ENCODE measurements at places on chromosomes 1 and 21.

- no peak for DNase-seq
Observed at GRCh38 chr21:26465916-26466315, 107.2 kb downstream of the CYYR1 start.

DNA sequence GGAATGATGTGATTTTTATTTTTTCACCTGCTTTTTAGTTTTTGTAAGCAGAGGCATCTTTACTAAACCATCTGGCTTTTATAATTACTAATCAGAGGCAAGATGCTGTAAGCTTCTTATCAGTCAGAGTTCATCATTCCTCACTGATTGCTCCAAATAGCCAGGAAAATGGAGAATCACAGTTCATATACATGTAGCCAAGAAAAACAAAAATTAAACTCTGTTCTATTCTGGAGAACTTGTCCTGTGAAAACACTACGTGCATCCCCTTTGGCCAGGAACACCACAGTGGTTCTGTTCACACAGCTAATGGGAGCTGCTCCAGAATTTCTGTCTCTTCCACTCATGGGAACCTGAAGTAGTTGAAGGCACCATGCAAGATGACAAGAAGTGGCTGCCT is 725.5 kb upstream of the CHRM3 start:
- no peak for DNase-seq

DNA sequence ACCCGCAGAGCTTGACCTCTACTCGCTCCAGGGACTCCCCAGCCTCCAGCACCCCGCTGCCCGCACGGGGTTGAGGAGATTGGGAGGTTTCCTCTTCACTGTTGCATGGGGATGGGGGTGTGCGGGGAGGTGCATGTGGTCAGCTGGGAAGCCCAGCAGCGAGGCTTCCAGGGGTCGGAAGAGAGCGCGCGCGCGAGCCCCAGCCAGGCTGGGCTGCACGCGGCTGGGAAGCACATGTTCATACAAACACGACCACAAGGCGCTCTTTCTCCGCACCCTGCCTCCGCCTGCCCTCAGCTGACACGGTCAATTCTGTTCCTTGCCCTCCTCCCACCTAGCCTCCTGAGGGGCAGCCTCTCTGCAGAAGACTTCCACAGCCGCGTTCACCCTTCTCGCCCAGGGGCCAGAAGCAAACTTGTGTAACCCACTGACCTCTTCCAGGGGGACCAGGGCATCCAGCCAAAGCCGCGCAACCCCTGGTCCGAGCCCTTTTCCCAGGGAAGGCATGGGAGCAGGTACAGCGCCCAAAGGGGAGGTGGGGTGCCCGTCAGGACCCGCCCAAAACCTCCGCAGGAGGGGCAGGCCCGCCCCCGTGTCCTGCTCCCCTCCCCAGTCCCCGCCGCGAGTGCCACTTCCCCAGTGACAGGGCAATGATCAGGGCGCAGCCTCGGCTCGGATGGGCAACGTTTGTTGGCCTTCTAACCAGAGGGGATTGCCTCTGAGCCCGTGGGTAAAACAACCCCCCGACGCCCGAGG is 1.3 kb downstream of the COL24A1 start:
- DNase-seq: no peak

DNA sequence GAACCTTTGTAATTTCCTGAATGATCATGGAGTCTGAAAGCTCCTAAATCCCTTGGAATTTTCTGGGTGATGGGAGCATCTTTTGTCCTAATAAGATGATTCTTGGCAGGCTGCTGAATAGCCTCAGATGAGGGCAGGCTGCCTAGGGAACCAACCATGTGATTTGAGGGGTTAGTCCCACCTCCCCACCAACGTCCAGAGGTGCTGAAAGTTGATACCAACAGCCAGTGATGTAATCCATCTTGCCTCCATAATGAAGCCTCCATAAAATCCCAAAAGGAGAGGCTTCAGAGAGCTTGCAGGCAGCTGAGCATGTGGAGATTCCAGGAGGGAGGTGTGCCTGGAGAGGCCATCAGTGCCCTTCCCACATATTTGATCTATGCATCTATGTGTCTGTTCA is 43.7 kb downstream of the GTF2B start:
- no peak for DNase-seq

- DNase-seq: no peak
Observed at GRCh38 chr1:201041011-201041410, 17.5 kb upstream of the KIF21B start.

DNA sequence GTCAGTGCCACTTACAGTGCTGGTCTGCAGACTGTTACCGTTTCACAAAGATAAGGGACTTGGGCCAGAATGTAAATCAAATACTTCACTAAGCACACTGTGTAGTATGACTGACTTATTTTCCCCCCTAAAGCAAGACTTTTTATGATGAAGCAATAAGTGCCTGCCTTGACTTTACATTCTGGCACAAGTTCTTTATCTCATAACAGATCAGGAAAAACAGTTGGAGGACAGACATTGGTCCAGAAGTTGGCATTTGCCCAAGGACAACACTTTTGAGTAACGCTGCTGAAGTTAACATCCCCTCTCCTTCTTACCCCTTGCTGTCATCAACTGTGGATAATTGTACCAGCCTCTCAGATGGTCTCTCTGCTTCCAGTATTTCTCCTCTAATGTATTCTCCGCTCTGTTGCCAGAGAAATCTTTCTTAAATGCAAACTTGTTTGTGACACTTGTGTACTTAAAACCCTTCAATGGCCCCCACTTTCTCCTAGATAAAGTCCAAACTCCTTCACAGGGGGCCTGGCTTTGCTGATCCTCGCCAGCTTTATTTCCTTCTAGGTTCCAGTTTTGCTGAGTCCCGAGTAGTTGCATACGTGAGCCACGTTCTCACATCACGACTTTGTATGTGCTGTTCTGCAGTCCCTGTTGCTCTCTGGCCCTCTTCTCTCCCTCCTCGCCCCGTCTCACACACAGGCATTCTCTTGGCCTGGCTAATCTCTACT is 45.7 kb downstream of the S1PR1 start:
- no peak for DNase-seq

GRCh38 chr21:43811262-43812105 is 22.1 kb downstream of the RRP1 start:
- DNase-seq: no peak

DNA sequence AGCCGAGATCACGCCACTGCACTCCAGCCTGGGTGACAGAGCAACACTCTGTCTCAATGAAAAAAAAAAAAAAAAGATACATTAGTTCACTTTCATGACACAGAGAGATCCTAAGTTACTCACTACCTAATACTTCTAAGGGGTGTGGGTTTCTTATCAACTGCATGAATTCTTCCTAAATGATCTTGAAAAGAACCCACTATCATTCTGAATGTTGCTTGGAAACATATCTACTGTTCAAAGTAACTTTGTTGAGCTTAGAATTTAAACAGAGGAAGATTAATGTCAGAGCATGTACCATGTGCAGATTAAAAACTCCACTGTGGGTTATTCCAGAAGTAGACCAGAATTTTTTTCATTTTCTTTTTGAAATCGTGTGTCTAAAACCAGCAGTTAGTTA is 241.5 kb downstream of the LTN1 start:
- DNase-seq: no peak

DNA sequence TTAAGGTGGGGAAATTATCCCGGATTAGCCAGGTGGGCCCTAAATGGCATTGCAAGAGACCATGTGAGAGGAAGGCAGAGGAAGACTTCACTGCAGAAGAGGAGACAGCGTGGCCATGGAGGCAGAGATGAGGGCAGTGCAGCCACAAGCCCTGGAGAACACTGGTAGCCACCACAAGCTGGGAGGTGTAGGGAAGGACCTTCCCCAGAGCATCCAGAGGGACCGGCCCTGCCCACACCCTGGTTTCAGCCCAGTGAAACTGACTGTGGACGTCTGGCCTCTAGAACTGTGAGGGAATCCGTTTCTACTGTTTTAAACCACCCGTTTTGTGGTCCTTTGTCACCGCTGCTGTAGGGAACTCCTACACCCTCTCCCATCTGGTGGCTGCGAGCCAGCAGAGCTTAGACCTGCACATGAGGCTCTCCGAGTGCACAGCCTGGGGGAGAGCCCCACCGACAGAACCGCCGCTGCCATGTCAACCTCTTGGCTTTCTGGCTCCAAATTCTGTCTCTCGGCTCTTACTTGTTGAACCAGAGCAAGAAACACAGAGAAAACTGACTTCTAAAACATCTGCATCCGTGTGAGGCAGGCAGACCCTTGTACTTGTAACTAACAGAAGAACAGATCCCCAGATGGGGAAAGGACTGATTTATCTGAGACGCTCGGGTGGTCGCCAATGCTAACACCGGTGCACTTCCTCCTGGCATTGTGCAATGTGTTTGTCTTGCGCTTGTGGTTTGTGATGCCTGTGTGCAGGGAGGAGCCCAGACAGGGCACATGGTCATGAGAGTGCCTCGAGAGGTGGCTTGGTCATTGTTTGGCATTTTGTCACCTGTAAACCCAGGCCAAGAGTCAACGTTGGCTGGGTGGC is 90.8 kb upstream of the TMPRSS2 start:
- no peak for DNase-seq

GRCh38 chr1:188140958-188141357 is 1312.2 kb downstream of the PLA2G4A start:
- no peak for DNase-seq

GRCh38 chr1:34292472-34292871 is 115.8 kb downstream of the C1orf94 start:
- no peak for DNase-seq

- DNase-seq: no peak
Observed at GRCh38 chr1:243712242-243712641, 137.8 kb downstream of the AKT3 start.

DNA sequence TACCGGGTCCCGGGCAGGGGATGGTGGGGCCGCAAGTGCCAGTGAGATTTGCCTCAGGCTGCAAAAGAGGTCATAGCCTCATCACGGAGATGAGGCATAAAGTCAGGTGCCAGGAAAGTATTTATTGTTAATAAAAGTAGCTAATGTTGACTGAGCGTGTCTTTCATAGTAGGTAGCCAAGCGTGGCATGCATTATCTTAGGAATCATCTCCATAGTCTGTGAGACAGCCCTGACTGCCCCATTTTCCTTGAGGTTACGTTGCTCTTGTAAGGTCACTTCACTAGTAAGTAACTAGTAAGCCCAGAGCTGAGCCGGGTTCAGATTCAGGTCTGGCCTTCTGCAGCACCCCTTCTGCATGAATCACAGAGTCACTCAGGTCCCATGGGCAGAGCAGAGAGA is 174.2 kb downstream of the CAMTA1 start:
- DNase-seq: no peak

DNA sequence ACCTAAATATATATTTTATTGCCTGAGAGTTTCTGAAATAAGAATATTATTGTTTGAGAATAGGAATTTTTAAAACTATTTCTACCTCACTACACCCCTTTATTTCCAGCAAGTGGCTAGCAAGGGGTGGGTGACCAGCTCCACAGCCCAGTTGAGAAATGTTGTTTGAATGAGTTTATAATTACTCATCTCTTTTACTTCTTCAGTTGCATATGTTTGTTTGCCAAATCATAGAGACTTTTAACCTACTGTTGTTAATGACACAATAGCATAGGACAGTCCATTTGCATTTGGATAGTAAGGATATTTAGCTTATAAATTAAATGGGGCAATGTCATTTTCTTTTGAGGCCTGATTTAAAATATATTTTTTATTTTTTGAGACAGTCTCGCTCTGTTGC is 127.8 kb downstream of the NRDC start:
- DNase-seq: no peak

DNA sequence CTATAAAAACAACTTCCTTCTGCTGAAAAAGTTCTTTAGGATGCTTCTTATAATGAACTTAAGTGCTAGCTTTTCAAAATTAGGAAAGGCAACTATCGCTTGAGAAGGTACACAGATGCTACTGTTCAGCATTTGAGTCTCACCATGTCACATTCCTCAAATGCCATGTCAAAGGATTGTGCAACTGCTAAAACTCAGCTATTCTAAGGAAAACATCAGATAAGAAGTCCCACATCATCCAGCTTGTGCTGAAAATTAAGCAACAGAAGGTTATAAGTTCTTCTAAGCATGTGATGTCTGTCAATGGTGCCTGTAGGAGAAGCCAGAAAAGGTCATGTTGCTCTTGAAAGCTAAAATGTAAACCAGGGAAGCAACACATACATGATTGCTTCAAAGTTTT is 36.5 kb downstream of the MCOLN2 start:
- no peak for DNase-seq

DNA sequence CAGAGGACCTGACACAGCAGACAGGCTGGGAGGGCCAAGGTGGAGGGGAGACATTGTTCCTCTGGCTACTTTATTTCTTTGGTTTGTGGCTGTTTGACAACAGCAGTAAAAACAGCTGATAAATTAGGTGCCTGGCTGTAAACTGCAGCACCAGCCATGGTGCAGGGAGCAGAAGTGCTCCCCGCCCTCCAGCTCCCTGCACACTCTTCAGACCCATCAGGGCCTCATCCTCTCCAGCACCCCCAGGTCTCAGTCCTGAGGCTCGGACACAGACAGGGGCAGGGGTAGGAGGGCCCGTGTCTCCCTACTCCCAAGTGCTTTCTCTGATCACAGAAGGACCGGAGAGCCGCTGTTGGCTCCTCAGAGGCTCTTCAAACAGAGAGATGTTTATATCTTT is 17.7 kb upstream of the LRRN2 start:
- no peak for DNase-seq

DNA sequence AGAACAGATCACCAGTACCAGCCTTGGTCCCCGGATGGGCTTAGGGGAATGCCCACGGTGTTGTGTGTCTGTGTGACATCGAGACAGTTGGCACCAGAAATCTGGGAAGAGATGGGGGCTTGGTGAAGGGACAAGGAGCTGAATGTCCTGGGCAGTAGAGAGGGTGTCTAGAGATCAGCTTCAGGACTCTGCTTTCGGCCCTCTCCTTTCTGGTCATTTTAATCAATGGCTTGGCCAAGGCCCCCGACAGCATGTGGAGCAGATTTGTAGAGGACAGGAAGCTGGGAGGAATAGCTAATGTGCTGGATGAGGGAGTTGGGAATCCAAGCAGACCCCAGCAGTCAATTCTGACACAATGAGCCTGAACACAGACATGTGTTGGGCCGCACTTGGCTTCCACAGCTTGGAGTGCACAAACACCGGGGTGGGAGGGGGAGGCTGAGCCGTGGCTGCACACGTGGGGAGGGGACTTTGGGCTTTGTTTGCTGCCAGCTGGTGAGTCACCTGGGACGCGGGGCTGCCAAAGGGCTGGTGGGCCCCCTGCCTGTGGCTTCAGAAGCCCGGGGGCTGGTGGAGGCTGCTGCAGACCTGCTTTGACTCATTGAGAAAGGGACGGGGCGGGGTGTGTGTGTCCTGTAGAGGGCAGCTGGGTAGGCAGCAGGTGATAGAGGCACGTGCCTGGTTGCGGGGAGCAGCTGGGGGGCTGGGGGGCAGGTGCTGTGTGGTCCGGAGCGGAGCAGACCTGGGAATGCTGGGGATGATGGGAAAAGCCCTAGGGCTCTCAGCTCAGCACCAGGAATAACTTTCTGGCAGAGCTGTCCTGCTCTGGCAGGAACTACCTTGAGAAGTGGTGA is 20.9 kb downstream of the SLC1A7 start:
- DNase-seq: no peak
